Activated gamma-delta T cell (primary cell): ENCODE measurements at places on chromosomes 2 and 18.

DNA sequence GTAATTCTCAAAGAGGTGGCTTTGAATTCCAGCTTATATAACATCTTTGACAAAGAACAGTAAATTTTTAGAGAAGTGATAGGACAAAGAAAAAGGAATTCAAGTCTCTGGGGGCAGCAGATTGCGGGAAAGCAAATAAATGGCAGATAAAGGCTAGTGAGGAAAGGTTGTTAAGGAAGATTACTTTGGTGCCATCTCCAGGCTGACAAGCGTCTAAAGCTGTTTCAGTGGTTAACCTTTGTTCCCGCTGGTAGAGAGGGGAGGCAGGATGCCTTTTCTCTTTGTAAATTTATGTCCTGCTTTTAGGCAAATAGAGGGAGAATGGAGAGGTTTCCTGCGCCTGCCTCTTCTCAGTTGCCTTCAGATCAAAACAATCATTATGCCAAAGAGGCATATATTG, 431.2 kb upstream of the CHST9 start:
- DNase-seq: no peak

DNA sequence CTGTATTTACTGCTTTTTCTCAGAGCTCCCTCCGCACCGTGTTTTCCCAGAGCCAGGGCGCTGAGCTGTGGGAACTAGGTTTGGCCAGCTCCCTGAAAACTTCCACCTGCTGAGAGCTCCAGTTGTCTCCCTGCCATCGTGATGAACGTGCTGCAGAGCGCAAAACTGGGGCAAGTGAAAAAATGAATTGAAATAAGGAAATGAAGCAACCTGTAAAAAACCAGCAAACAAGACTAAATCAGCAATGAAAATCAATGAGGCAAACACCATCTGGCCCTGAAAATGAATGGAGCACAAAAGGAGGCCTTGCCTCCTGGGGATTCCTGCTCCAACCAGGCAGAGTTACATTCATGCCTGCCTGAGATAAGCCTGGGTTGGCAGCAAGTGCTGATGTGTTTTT, 129.9 kb downstream of the MARCHF4 start:
- no peak for DNase-seq

- DNase-seq: no peak
These were observed 62.9 kb upstream of the ASPRV1 start for GRCh38 chr2:70024284-70024683.

DNA sequence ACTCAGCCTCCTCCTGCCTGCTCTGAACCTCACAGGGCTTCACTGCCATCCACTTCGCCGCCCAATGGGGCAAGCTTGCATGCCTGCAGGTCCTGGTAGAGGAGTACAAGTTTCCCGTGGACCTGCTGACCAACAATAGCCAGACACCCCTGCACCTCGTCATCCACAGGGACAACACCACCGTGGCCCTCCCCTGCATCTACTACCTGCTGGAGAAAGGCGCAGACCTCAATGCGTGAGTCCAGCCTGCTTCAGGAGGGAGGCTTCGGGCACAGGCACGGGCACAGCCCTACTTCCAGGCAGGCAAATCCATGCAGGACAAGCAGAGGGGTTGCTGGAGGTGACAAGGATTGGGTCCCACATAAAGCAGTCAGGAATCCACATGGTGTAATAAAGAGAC, 1.2 kb downstream of the ANKRD53 start:
- no peak for DNase-seq

DNA sequence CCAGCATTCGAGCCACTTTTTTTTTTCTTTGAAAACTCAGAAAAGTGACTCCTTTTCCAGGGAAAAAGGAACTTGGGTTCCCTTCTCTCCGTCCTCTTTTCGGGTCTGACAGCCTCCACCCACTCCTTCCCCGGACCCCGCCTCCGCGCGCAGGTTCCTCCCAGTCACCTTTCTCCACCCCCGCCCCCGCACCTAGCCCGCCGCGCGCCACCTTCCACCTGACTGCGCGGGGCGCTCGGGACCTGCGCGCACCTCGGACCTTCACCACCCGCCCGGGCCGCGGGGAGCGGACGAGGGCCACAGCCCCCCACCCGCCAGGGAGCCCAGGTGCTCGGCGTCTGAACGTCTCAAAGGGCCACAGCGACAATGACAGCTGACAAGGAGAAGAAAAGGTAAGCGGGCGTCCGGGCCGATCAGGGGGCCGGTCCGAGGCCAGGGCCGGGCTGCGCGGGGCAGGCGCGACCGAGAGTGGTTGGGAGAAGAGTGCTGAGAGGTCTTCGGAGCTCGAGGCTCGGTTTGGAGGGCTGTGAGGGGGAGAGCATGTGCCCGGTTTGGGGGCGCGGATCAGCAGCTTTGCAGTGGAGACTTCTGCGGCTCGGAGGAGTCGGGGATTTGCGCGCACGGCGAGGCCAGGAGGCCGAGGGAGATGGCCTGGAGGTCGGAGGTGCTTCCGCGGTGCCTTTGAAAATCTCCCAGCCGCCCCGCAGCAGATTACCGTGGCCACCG, 502 bp downstream of the EPAS1 start:
- peak; percentile 57 for DNase-seq

DNA sequence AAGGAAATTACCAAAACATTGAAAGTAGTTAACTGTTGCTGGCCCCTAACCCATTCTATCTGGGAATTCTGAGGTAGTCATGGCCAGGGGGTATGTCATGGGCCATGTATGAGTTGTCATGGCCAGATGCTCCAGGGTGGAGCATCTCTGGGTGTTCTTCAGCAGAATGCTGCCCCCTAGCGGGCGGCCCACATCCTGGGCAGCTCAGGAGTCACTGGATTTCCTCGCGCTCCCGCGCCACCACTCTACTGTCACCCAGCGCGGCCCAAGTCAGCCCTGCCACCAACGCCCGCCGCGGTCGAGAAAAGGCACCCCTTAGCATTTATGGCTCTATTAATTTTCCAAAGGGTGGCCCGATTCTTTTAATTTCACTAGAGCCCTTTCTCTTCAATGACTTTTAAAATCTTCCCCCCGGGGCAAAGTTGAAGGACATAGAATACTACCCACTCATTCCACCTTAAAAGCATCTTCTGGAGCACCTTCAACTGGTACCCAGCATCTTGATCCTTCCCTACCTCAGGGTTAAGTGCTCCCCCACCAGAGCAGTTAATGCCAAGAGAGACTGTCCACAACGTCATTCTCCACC, 41.6 kb downstream of the PKDCC start:
- DNase-seq: peak; percentile 14

DNA sequence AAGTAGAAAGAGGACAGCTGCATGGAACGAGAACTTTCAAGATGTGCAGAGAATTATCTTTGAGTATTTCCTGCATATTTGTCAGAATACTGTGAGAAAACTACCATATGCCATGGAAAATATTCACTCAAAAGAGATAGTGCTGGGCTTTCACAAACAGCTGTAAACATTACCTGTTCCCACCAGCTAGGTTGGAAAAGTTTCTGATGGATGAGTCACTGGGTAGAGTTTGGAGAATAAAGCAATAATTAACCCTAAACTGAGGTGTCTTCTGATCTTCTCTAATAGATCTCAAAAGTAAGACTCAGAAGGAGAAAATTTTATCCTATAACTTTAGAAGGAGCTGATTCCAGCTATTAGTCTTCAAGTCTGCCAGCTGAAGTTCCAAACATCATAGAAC, 3.9 kb upstream of the FSIP2 start:
- DNase-seq: no peak

GRCh38 chr18:32343634-32344033, 127.0 kb downstream of the GAREM1 start:
- DNase-seq: no peak

- DNase-seq: no peak
These were observed 10.0 kb upstream of the GBX2 start for GRCh38 chr2:236177967-236178889.

- DNase-seq: no peak
These were observed 129.5 kb downstream of the MTCL1 start for GRCh38 chr18:8834881-8835280.

- no peak for DNase-seq
These were observed 153.9 kb upstream of the NDUFV2 start for GRCh38 chr18:8948471-8949149.

DNA sequence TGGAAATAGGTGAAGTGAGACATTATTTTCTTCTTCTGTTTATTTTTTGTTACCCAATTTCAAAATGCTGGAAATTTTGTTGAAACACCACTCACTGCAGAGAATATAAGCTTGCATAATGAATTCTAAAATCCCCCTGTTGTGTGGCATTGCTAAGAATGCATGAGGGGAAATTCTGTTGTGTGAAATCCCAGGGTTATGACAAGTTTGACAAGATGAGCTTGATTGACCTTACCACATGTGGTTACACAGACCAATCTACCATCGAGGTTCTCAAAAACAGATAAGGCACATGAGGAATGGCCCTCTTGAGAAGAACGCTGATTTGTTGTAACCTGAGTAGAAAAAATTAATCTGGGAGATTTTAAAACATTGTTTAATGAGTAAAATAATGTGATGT, 261.6 kb upstream of the MMADHC start:
- DNase-seq: no peak

- DNase-seq: no peak
These were observed 330.5 kb downstream of the KCNS3 start for GRCh38 chr2:18208956-18209355.

GRCh38 chr18:76212960-76213359, 282.1 kb downstream of the ZNF516 start:
- no peak for DNase-seq

DNA sequence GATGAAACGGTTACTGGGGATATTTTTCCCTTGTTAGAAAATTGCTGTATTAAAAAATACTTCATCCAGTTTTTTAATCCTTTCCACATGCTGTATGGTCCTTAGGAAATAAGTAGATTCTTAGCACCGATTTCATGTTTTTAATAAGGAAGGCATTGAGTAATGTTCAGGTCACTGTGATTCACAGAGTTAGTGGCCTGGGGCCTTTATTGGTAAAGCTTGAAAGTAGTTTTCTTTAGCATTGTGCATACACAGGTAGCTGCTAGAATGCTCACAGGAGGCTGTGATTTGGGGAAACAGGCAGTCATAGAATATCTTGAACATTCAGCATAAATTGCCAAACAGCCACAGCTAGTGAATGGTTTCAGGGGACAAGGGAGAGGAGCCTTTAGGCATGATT, 79.8 kb downstream of the XRCC5 start:
- no peak for DNase-seq

DNA sequence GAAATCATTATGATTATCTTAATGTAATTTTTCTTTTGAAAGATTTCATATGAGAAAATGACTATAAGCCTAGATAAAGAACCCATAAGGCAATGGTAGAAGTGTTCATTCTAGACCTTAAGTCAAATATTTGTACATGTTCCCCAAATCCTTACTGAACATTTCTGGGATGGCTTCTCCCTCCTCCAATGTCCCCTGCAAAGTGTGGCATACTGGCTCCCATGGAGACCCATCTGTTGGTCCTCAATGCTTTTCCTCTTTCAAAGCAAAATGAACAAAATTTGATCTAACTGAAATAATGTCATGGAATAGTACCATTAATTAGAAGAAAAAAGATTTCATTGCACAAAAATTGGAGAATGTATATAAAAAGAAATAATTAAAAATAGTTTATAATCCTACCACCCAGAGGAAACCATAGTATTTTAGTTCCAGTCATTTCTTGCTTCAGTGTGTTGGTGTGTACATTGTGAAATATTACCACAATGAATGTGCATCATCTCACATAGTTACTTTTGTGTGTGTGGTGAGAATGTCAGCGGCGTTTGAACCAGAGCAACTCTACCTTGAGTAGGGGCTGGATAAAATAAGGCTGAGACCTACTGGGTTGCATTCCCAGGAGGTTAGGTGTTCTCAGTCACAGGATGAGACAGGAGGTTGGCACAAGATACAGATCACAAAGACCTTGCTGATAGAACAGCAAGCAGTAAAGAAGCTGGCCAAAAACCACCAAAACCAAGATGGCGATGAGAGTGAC, 181.3 kb downstream of the UXS1 start:
- no peak for DNase-seq

GRCh38 chr2:133411857-133412256, 156.4 kb downstream of the NCKAP5 start:
- no peak for DNase-seq

- no peak for DNase-seq
These were observed 15.2 kb downstream of the MFSD2B start for GRCh38 chr2:24024996-24025663.

DNA sequence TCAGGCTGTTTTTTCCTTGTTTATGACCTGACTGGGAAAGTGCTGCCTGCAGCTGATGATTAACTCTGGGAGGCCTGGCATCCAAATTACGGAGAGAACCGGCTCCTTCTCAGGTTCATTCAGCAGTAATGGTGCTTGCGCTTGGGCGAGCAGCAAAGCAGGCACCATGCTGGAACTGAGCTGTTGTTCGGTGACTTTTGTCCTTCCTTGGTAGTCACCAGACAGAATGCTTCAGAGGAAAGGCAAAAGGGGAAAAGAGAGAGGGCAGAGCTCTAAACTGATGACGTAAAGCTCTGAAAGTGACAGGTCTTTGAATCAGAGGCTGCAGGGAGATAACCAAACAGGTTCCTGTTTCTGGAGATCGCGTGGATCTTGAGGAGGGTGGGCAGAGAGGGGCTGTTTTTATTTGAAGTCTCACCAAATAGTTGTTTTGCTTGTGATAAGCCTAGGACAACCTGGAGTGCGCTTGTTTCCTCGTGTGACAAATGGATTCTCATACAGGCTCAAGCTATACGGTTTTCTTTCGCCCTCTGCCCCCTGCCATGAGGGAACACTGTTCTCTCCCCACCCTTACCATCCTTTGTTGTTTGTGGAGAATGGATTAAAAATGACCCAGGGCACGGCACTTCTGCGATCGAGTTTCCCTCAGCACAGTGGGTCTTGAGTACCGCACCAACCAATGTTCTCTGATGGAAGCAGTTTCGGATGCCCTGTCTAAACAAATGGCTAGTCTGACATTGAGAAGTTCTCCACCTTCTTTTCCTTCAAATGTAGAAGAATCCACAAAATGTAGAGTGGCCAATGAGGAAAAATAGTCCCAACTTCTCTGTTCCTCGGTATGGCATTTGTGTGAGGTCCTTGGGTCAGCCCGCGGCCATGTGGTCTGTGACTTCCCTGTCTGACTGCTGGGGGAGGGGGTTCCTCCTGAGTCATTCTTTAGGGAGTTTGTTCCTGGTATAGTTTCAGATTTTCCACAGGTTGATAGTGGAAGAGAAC, 1.3 kb downstream of the RASGRP3 start:
- no peak for DNase-seq

DNA sequence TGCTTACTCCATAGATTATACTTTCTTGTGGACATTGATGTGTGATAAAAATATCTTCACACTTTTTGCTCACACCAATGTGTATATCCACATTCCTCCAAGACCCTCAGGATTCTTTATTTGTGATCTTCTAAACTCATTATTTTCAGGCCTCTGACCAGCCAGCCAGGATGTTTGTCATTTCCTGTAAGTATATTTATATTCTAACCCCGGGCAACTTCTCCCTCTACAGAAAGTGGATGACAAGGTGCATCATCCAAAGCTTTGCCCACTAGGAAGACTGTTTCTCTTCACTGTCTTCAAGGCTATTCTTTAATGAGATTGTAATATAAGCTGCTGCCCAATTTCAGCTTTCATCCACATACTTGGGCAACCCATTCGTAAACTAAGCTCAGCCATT, 3.6 kb upstream of the CWC22 start:
- no peak for DNase-seq

DNA sequence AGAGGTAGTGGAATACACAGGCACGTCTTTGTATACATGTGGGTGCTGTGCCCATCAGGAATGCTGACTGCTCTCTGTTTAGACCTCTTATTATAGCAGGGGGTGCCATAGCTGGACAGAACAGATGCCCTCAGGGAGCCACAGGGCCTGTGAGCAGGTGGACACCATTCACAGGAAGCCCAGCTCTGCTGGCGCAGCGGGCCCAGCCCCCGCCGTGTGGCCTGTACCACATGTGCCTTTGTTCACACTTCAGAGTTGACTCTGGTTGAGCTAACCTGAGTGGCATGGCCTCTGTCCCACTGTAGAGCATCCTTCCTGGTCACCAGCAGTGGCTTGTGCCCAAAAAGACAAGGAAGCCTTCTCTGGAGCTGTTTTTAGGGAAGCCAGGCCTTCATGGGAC, 730.9 kb upstream of the ID2 start:
- DNase-seq: no peak
